ENCODE measurements at places on chromosomes 16 and 17.

GRCh38 chr16:6966925-6967324 lies 365.7 kb upstream of the RBFOX1 start:
- DNase-seq: no peak

DNA sequence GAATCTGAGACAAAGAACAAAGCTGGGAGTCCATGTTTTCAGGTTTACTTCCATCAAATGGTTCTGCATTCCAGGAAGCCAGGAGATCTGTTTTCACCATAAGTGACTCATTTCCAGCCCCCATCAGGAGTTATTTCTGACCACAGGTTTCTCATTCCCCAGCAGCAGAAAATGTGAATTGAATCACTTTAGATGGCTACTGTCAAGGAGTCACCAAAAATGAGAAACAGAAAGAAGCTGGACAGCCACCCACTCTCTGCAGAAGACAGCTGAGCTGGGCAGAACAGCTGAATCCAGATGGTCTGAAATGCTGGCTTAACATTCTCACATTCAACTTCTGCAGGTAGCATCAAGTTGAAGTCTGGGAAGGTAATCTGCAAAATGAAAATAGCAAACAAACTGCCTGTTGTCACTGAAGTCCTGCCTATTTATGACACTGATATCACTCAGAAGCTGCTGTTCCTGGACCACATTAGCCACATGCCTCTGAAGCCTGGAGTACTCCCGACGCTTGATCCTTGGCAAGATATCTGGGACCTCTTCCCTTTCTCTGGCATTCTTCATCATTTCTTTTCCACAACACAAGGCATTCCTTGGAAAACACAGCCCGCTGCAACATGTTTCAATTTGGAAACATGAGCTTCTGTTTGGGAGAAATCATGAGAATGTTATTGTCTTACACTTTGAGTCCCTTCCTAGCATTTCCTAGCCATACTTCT lies 15.3 kb downstream of the CCL11 start:
- DNase-seq: no peak

DNA sequence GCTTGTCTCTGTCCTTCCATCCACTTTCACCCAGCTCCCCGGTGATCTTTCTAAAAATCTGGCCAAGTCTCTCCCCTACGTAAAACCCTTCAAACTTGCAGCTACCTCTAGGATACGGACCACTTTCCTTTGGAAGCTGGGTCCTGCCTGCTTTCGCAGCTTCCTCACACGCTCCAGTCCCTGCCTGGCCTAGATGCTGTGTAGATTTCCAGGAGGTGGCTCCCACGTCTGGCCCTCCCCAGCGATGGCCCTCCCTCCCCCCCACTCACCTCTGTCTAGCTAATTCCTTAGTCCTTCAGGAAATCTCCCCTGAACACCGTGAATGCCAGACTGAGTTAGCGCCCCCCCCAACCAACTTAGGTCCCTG lies 579 bp upstream of the LRRC59 start:
- DNase-seq: no peak

DNA sequence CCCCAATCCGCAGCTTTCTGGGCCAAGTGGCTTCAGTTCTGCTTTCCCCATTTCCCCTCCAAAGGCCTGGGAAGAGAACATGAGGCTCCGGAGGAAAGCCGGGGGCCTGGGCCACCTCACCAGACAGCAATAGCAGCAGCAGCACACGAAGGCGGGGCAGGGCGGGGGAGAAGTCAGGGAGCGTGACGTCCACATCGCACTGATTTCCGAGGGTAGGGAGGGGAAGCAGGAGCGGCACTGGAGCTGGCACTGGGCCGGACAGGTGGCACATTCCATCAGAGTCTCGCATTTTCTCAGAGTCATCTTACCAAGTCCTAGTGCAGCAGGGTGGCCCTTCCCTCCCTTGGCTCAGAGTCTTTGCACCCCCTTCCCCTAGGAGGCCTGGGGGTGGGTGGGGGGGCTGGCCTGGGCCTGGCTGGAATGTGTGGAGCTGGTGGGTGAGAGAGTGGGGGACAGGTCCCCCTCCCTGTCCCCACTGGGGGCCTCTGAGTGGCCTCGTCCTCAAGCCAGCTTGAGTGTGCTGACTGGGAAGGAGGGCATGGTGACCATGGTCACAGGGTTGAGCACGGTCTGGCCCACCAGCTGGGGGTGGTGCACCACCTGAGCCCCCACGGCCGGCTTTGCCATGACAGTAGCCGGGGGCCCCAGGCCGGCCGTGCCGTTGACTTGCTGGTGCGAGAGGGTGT lies 14.3 kb downstream of the MNT start:
- DNase-seq: no peak

- DNase-seq: no peak
Observed at GRCh38 chr17:29331075-29331707, 37.2 kb upstream of the NUFIP2 start.

DNA sequence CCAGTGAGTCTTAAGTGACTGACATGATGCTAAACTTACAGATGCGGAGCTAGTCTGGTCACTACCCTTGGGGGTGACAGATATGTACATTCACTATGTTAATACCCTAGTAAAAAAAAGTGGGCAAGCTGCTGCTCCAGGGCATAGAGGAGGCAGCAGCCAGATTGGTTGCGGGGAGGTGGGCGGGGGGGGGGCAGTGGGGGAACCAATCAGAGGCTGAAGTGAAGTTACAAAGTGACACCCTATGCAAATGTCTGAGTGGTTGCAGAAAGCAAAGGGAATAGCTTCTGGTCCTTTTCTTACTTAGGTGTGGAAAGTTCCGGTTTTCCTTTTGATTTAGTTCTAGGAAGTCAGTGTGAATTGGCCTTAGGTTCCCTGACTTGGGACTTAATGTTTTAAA lies 12.1 kb downstream of the NDEL1 start:
- no peak for DNase-seq
